ENCODE measurements at places on chromosomes 4 and X.
A peak's percentile ranks its signal among the peaks of the same experiment; 100 is the strongest.

- no peak for DNase-seq
- no peaks in the 10 kb centered on the region for H3K36me3 ChIP-seq
- peaks cover 29% of the 10 kb centered on the region for H3K27me3 ChIP-seq
- no peak overlapping the region for H3K27ac ChIP-seq
Observed at GRCh38 chrX:39398215-39398962, 597.1 kb downstream of the MID1IP1 start.

GRCh38 chrX:103554687-103555424 is 30.5 kb upstream of the TCEAL4 start:
- no peak overlapping the region for H3K4me3 ChIP-seq
- no peaks in the 10 kb centered on the region for H3K36me3 ChIP-seq
- DNase-seq: peak; percentile 64
- no peak overlapping the region for H3K27ac ChIP-seq
- H3K27me3 ChIP-seq: peaks cover 6% of the 10 kb centered on the region
- no peaks in the 10 kb centered on the region for H3K4me1 ChIP-seq

GRCh38 chrX:8390771-8391170 is 73.9 kb upstream of the VCX3B start:
- H3K4me1 ChIP-seq: no peaks in the 10 kb centered on the region
- H3K36me3 ChIP-seq: no peaks in the 10 kb centered on the region
- H3K27ac ChIP-seq: no peak overlapping the region

GRCh38 chr4:24489870-24490269 is 94.5 kb downstream of the DHX15 start:
- H3K36me3 ChIP-seq: no peaks in the 10 kb centered on the region
- no peak overlapping the region for H3K27ac ChIP-seq
- no peaks in the 10 kb centered on the region for H3K27me3 ChIP-seq
- DNase-seq: no peak
- H3K4me3 ChIP-seq: no peak overlapping the region

DNA sequence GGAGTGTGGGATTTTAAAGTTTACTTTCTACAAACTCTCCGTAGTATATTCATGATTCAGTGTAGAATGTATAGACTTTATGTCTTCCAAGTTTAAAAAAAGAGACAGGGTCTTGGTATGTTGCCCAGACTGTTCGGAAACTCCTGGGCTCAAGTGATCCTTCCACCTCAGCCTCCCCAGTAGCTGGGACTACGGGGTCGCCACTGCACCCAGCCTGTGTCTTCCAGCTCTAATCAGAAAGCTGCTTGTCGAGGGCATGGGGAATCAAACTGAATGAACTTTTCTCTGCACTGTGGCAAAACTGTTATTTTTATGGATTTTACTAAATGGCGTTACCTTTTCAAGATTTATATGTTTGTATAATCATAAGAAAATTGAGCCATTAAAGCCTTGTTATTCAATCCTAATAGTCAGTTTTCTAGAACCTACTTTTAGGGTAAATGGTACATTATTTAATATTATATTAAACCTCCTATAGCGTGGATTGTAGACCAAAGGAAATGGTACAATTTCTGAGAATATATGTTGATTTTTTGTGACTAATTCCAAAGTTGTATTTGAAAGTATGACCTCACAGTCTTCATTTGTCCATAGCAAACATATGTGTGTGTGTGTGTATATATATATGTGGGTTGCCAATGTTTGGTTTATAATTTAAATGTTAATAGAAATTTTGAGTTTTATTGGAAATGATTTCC is 1.1 kb downstream of the BLOC1S4 start:
- no peaks in the 10 kb centered on the region for H3K27me3 ChIP-seq
- DNase-seq: no peak
- no peaks in the 10 kb centered on the region for H3K36me3 ChIP-seq
- peak overlapping the region; percentile 95 for H3K4me3 ChIP-seq
- H3K4me1 ChIP-seq: peaks cover 16% of the 10 kb centered on the region

DNA sequence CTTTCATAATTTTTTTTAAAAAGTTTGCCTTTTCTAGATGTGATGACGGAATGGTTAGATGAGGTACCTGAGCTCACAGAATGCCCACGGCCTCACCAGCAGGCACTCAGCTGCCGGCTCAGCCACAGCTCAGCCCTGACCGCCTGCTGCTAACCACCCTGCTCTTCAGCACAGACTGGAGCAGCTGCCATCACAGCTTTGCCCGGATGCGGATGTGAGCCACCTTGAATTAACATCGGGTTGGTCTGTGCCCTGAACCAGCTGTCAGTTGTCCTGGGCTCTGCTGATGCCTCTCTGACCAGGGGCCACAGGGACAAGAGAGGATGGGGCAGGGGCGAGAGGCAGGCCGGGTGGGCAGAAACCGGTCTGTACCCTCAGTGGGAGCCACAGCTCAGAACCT is 93.3 kb downstream of the HMX1 start:
- H3K27ac ChIP-seq: no peak overlapping the region
- H3K4me3 ChIP-seq: no peak overlapping the region
- no peaks in the 10 kb centered on the region for H3K36me3 ChIP-seq
- no peaks in the 10 kb centered on the region for H3K27me3 ChIP-seq

GRCh38 chr4:5444918-5445517 is 263.3 kb downstream of the EVC2 start:
- no peaks in the 10 kb centered on the region for H3K36me3 ChIP-seq
- no peak for DNase-seq
- H3K4me1 ChIP-seq: no peaks in the 10 kb centered on the region
- H3K4me3 ChIP-seq: no peak overlapping the region
- no peak overlapping the region for H3K27ac ChIP-seq
- H3K27me3 ChIP-seq: no peaks in the 10 kb centered on the region

- H3K4me3 ChIP-seq: no peak overlapping the region
- peaks cover 9% of the 10 kb centered on the region for H3K4me1 ChIP-seq
- H3K27ac ChIP-seq: no peak overlapping the region
- H3K27me3 ChIP-seq: no peaks in the 10 kb centered on the region
Observed at GRCh38 chr4:169741569-169741968, 16.2 kb downstream of the HPF1 start.

- peak; percentile 73 for DNase-seq
- H3K27ac ChIP-seq: no peak overlapping the region
- no peaks in the 10 kb centered on the region for H3K4me1 ChIP-seq
Observed at GRCh38 chr4:93791570-93792195, 36.9 kb upstream of the ATOH1 start.

DNA sequence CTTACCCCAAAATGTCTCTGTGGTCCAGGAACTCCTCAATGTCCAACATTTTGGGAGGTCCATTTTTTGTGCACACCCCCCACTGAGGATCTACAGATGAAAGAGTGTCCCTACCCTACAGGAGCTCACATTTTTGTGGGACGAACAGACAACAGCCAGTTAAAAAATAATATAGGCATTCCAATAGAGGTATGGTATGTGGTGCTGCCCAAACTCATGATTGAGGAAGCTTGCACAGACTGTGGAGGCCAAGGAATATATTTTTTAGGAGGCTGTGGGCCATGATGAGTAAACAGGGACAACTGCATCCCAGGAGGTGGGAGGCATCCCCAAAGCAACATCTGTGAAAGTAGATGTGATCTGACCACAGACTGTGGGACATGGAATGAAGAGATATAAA is 181.0 kb upstream of the HCCS start:
- no peak overlapping the region for H3K27ac ChIP-seq
- H3K4me1 ChIP-seq: no peaks in the 10 kb centered on the region
- H3K4me3 ChIP-seq: no peak overlapping the region
- no peaks in the 10 kb centered on the region for H3K36me3 ChIP-seq

DNA sequence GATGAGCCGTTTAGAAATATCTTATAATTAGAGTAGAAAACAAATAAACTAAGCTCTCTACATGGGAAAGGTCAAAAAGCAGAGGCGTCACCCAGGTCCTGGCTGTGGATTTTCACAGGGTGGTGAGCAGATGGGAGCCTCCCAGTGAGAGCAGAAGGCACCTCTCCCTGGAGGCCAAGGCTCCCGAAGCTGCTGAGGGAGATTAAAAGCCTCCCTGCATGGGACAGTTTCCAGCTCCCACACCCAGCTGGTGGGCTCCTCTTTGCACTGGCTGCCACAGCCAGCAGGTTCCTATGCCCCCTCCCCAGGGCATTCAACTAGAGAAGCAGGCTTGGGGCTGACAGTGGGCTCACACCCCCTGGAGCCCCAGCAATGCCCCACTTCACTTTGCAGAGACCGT is 55.2 kb upstream of the TBC1D9 start:
- no peaks in the 10 kb centered on the region for H3K27me3 ChIP-seq
- no peaks in the 10 kb centered on the region for H3K36me3 ChIP-seq
- no peak overlapping the region for H3K27ac ChIP-seq
- no peak overlapping the region for H3K4me3 ChIP-seq
- no peak for DNase-seq

- no peaks in the 10 kb centered on the region for H3K27me3 ChIP-seq
- no peaks in the 10 kb centered on the region for H3K4me1 ChIP-seq
- H3K36me3 ChIP-seq: no peaks in the 10 kb centered on the region
- H3K27ac ChIP-seq: no peak overlapping the region
Observed at GRCh38 chrX:103464774-103465117, 54.5 kb downstream of the RAB40A start.

DNA sequence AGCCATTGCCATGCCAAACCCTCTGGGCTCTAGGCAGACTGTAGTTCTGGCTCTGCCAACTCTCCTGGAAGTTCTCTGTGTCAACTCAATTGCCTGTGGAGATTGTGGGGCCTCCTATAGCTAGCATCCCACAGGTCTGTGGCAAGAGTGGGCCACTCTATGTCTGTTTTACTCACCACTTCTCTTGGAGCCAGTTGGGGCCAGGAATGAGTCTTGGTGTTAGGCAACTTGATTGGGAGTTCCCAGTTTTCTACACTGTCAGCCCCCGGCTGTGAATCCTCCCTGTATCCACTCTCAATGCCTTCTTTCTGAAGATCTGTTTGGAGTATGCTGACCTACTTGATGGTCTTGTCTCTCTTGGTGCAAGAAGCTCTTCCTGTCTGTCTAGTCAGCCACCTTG is 48.2 kb upstream of the EPGN start:
- H3K4me1 ChIP-seq: peaks cover 7% of the 10 kb centered on the region
- no peaks in the 10 kb centered on the region for H3K36me3 ChIP-seq
- no peak for DNase-seq
- H3K4me3 ChIP-seq: no peak overlapping the region
- H3K27ac ChIP-seq: no peak overlapping the region

DNA sequence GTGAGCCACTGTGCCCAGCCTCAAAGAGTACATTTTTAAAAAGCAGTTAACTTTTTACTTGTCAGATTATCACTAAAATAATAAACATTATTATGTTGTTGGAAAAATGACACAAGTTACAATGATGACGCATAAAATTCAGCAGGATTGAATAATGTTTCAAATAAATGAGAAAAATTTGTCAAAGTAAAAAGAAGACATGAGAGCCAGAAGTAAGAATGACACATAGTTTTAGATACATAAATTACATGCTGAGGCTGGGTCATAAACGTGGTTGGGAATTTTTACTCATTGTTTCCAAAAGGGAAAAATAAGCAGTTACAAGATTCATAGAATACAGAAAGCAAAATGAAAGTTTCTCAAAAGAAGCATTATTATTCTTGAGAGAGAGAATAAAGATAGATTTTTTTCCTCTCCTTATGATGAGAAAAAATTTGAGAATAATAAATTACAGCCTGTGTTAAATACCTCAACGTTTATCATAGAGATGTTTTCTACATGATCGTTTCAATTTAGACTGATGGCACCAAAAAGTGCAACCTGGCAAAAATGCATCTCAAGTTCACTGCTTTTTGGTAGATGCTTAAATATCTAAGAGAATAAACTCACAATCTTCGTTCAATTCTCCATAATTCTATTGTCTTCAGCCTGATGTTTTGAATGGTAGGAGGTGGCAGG is 40.4 kb downstream of the GUCY1B1 start:
- H3K36me3 ChIP-seq: no peaks in the 10 kb centered on the region
- no peak for DNase-seq
- no peaks in the 10 kb centered on the region for H3K4me1 ChIP-seq
- no peak overlapping the region for H3K4me3 ChIP-seq

DNA sequence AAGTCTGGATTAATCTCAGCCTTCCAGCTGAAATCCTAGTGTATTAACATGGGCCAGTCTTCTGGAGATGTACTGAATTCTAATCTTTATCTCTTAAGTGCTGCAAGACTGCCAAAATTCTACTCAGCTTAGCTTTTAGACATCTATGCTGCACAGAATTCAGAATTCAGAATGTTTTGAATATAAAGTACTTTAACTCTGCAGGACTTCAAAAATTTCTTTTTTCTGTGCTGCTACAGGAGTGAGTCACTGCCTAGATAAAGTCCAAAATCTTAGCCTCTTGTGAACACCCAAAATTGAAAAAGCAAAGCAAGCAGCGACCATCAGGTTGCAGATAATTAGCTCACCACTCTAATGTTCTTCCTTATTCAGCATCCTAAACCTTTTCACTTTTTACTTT is 1092.6 kb upstream of the PCDH10 start:
- H3K4me1 ChIP-seq: no peaks in the 10 kb centered on the region
- DNase-seq: no peak
- H3K27me3 ChIP-seq: no peaks in the 10 kb centered on the region
- no peak overlapping the region for H3K4me3 ChIP-seq
- H3K36me3 ChIP-seq: no peaks in the 10 kb centered on the region

GRCh38 chrX:48789366-48790220 is 3.2 kb downstream of the GATA1 start:
- no peak for DNase-seq
- H3K27ac ChIP-seq: no peak overlapping the region
- H3K36me3 ChIP-seq: no peaks in the 10 kb centered on the region

GRCh38 chrX:13502590-13502989 is 66.8 kb upstream of the EGFL6 start:
- no peaks in the 10 kb centered on the region for H3K4me1 ChIP-seq
- H3K36me3 ChIP-seq: no peaks in the 10 kb centered on the region
- peaks cover 9% of the 10 kb centered on the region for H3K27me3 ChIP-seq

- H3K27ac ChIP-seq: no peak overlapping the region
- peaks cover 4% of the 10 kb centered on the region for H3K4me1 ChIP-seq
- DNase-seq: no peak
- no peaks in the 10 kb centered on the region for H3K36me3 ChIP-seq
Observed at GRCh38 chrX:7088968-7089615, 58.4 kb upstream of the STS start.

DNA sequence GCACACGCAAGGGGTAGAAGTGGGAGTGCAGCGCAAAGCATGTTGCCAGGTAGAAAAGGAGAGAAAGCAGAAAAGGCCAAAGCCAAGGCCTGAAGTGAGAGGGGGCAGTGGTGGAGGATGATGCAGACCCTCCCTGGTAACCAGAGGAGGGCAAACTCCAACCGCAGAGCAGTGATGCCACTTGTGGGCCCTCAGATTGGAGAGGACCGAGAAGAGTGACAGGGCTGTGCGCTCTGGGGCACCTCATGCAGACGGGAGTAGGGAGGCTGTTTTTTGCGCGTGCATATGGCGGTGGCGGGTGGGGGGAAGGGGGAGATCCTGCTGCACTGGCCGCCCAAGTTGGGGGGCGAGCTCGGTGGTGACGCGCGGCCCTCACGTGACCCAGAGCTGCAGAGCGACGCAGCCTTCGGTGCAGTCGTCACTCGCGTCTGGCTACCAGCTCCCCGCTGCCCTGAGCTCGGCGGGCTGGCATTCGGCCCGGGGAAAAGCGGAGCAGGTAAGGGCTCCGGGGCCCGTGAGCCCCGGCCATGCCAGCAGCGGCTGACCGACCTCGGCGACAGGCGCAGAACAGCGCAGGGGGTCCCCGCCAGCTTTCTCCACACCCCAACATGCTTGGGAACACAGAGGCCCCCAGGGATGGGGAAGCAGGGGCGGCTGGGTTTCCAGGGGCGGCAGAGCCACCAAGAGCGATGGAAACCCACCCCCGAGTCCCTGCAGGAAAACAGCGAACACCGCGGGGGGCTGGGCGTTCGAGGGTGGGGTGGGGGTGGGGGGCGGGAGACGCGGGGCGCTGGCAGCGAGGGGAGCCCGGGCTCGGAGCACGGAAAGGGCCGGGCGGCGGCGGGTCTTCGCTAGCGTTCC is at the start of gene BEX3:
Gene BEX3, plus strand, starts transcription at position 421 of the 861 bp plus-strand sequence. CDS start 984 bp downstream, outside the sequence.
- peak within 1 kb of the TSS; percentile 66 for H3K27ac ChIP-seq
- H3K27me3 ChIP-seq: no peaks in the 10 kb centered on the region
- no peaks in the 10 kb centered on the region for H3K4me1 ChIP-seq
- H3K36me3 ChIP-seq: no peaks in the 10 kb centered on the region
